ENCODE measurements at places on chromosomes 3 and 15.

DNA sequence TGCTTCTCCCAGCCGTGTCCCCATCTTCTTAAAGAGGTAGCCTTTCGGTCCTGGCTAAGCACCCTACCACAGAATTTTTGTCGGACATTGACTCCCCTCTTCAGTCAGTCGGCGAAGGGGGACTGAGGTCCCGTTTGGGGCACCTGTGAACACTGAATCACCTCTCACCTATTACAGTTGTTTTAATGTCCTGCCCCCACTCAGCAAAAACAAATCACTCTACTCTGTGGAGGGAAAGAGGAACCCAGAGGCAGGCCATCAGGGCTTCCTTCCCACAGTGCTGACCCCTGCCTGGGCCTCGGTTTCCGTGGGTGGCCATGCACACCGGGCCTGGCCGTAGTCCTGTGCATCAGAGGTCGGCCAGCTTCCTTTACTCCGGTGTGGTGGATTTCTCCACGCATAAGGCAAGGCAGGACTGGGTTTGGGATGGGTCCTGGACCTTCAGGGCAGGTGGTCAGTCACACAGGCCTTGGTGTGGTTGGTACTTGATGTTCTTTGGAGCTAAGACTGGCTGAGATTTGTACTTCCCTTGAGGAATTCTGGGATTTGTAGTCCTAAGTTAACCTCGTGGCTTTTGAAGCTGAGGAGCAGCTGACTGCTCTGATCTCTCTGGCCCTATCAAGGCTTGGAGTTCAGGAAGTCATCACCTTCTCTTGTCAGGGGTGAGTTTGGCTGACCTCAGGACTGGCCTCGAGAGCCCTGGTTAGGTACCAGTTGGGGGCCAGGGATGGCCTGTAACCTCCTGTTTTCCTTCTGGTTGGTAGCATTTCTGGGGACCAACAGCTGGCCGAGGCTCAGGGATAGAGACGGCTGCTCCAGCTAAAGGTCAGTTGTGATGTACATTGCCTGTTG lies 627 bp upstream of the FAM131A start:
- no peak for DNase-seq

DNA sequence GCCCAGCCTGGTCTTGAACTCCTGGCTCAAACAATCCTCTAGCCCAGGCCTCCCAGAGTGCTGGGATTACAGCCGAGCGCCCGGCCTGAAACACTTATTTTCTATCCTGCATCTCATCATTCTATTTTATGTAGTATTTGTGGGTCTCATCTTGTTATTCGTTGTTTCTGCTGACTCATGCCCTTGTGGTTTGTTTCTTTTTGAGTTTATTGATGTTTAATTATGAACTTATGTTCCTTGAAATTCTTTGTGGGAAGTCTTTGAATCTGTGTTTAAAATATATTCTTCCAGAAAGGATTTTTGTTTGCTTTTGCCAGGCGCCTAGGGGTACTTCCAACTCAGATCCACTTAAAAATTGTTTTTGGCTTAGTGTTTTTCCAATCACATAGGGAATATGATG lies 78.3 kb upstream of the C15orf39 start:
- DNase-seq = no peak

DNA sequence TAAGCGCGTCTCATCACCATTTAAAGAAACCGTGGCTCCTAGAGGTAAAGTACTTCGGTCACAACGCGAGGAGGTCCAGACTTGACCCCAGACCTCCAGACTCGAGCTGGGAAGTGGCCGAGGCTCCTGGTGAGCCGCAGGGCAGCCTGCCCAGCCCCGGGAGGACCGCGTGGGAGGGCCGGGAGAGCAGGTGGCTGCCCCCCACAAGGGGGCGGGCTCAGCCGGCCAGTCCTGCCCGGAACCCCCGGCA lies at the start of gene SLC27A2:
SLC27A2 (plus strand) TSS at position 228 of the 250 bp plus-strand sequence. CDS start 232 bp downstream, outside the sequence.
- no peak for DNase-seq

DNA sequence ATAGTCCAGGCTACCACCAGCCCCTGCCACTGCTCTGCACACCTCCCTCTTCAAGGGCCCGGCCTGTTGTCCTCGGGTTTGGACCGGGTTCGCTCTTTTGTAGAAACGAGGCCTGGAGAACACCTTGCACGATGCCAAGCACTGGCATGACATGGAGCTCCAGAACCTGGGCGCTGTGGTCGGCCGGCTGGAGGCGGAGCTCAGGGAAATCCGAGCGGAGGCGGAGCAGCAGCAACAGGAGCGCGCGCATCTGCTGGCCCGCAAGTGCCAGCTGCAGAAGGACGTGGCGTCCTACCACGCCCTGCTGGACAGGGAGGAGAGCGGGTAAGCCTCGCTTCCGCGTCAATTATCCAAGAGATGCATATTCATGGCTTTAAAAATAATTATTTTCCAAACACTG lies 72.4 kb downstream of the BFSP2 start:
- peak; percentile 66 for DNase-seq

- DNase-seq = no peak
These were observed 234.8 kb upstream of the ARPP21 start for GRCh38 chr3:35404571-35404970.

DNA sequence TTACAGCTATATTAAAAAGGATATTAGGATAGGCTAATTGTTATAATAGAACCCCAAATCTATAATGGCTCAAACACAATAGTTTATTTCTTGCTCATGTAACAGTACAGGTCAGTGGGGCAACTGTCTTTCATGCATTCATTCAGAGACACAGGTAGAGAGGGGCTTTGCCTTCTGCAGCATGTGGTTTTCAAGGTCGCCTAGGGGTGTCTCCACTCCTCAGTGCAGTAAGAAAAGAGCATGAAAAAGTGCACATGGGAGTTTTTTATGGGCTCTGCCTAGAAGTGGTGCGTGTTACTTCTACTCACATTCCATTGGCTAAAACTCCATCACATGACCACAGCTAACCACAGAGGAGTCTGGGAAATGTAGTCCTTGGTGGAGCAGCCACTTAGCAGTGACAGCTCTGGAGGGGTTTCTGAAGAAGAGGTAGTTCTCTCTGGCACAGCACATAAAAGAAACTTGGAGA lies 1.8 kb downstream of the ZBTB38 start:
- peak; percentile 75 for DNase-seq

DNA sequence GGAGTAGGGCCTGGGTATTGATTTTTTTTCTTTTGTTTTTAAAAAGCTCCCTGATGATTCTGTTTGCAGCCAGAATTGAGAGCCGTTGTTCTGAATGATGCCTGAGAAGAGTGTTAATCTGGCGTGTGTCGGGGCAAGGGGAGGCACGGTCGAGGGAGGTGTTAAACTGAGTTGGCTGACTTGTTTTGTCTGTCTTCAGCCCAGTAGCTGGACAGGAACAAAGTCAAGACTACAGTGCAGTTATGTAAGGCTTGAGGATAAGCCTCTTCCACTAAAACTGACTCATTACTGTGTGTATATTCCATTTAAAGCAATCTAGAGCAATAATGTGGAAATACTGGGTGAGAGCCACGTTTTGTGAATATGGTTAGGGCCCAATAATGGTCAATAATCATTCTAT lies 119.0 kb upstream of the DLG1 start:
- no peak for DNase-seq

DNA sequence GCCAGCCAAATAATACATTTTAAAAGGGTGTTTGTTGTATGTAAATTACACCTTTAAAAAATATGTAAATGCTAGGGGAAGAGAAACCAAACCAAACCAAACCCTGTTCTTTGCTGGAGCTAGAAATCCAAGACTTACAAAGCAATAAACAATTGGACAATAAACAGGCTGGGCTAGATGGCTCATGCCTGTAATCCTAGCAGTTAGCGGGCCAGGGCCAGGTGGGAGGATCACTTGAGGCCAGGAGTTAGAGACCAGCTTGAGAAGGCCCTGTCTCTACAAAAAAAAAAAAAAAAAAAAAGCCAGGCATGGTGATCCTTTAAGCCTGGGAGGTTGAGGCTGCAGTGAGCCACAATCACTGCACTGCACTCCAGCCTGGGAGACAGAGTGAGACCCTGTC lies 12.5 kb downstream of the STOML1 start:
- no peak for DNase-seq

DNA sequence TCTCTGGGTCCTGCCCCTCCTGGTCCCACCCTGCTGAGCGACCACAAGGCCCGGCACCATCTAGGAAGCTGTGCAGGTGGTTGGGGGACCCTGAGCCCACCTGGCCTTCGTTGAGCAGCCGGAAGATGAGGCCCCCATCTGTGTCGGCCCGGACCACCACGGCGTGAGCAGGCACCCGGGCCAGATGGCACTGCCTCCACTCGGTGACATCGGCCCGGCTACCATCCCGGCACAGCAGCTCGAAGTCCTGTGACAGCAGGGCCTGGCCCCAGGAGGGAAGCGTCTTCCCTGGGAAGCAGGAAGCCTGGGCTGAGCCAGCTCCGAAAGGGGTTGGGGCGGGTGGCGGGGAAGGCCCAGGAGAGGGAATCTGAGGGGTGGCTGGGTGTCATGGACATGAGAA lies 12.6 kb downstream of the MELTF start:
- DNase-seq = no peak

GRCh38 chr3:66889750-66890494 lies 108.2 kb upstream of the KBTBD8 start:
- no peak for DNase-seq
